ENCODE measurements at places on chromosomes 4 and X. TPM values are rescaled to one million over a fixed set of nuclear protein-coding genes. Genes with fewer than 3 reads are reported as not detected.

GRCh38 chr4:84814094-84814750 lies 152.3 kb downstream of the WDFY3 start:
- no peaks in the 10 kb centered on the region for H3K27me3 ChIP-seq
- H3K4me1 ChIP-seq = no peaks in the 10 kb centered on the region
- DNase-seq = no peak
- H3K27ac ChIP-seq = no peak overlapping the region
- H3K36me3 ChIP-seq = peaks cover 10% of the 10 kb centered on the region

DNA sequence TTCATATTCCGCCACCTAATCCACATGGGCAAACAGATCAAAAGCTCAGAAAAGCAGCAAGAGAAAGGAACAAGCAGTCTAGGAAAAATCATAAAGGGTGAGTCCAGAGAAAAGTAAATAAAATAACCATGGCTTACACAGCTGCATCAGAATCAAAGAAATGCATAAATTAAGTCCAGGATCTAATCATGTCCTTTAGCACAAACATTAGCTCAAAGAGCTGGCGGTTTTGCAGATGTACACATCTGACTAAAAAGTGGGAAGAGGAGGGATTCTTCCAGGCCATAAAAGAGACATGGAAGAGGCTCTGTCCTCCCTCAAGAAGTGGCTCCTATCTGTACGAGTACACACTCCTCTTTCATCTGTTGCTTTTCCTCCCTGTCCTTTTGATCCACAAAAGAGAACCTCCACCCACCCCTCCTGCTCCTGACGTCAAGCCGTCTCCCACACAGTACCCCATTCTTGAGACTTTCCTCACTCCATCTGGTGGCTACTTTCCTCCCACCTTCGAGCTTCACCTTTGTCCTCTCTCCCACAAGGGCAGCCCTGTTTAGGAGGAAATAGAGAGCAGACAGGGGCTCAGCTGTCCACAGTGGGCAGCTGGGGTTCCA lies 92.5 kb downstream of the RASL11B start:
- no peak for DNase-seq
- H3K4me1 ChIP-seq = no peaks in the 10 kb centered on the region
- H3K27me3 ChIP-seq = no peaks in the 10 kb centered on the region
- no peak overlapping the region for H3K27ac ChIP-seq

DNA sequence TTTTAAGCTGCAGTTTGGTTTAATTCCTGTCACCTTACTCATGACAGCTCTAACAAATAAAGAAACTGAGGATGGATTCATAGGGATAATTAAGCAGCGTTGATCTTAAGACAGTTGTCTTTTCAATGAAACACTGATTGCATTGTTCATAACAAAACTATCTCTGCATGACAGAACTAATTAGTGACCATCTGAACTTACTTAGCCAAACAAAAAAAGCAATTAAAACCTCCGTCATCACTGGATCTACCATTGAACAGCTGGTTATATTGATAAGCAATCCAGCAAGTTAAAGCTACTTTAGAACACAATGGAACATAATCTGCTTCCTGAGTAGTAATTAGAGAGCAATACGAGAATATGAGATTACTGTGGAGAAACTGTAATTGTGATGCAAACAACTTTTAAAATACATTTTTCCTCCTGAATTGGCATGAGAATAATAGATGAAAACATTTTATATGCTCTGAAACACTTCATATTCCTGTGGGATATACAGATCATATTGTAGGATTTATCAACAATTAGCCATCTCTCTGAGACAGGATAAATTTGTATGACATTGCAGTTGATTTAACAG lies 2576.8 kb downstream of the PCDH7 start:
- DNase-seq = no peak
- H3K27me3 ChIP-seq = no peaks in the 10 kb centered on the region
- H3K36me3 ChIP-seq = no peaks in the 10 kb centered on the region
- H3K4me1 ChIP-seq = no peaks in the 10 kb centered on the region

DNA sequence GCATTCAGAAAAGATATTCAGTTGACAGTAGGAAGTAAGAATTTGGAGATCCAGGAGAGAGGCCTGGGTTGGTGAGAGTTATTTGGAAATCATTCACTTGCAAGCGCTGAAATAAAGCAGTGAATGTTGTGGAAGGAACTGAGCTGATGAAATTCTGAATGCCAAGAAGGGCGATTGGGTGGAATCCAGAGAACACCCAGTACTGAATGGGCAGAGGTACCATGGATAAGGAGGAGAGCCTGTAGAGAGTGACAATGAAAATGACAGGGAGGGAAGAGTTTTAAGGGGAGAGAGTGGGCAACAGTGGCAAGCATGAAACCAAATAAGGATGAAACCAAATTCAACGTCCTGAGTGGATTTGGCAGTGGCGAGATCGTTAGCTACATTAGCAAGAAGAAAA lies 6.7 kb upstream of the STOX2 start:
- H3K27ac ChIP-seq = no peak overlapping the region
- H3K27me3 ChIP-seq = no peaks in the 10 kb centered on the region
- no peaks in the 10 kb centered on the region for H3K4me1 ChIP-seq
- no peaks in the 10 kb centered on the region for H3K36me3 ChIP-seq

GRCh38 chr4:88447371-88448095 lies 9.4 kb upstream of the HERC5 start:
- peaks cover 3% of the 10 kb centered on the region for H3K4me1 ChIP-seq
- no peak overlapping the region for H3K27ac ChIP-seq
- DNase-seq = no peak

DNA sequence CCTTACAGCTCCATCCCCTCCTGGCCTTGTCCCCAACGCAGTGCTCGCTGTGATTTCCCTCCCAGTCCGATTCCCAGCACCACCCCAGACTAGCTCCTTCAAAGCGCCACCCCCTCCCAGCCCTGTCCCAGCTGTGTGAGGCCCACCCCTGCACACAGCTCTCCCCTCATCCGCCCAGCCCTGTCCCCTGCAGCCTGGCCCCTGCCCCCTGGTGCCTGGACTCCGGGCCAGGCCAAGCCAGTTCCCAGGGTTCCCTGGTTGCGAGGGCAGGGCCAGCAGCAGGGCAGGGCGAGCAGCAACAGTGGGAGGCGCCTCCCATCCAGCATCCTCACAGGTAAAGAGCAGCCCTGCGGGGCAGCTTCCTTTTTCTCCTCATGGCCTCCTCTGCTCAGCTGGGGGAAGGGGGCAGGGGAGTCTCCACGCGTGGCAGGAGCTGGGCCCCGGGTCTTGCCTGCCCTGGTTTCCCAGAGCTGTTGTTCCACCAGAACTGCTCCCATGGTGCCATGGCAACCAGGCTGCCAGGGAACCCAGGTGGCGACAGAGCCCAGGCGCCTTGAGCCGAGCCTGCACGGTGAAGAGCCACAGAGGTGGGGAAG lies 24.8 kb downstream of the IQSEC2 start:
- no peaks in the 10 kb centered on the region for H3K27me3 ChIP-seq
- H3K4me1 ChIP-seq = peaks cover 4% of the 10 kb centered on the region
- H3K4me3 ChIP-seq = no peak overlapping the region
- no peaks in the 10 kb centered on the region for H3K36me3 ChIP-seq
- no peak for DNase-seq

- H3K27ac ChIP-seq = no peak overlapping the region
- no peak for DNase-seq
- no peaks in the 10 kb centered on the region for H3K36me3 ChIP-seq
- H3K4me1 ChIP-seq = no peaks in the 10 kb centered on the region
Measured at GRCh38 chrX:49991758-49992157, 69.4 kb downstream of the CLCN5 start.

DNA sequence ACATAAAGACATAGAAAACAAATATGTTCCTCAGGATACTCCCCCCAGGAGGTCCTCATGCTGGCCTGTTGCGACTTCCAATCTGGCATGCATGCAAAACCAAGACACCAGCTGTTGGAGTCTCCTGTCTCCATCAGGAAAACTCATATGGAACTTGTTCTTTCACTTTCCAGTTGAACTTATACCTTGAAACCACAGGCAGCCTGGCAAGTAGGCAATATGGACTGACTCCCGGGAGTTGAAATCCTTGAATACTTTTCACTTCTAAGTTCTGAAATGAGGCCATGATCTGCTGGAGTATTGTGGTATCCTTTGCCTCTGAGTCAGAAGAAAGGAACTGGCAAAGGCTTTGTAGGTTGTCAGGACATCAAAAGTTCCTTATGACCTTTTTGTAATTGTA lies 444.2 kb downstream of the IDS start:
- H3K27me3 ChIP-seq = no peaks in the 10 kb centered on the region
- no peak overlapping the region for H3K4me3 ChIP-seq
- H3K36me3 ChIP-seq = no peaks in the 10 kb centered on the region
- H3K4me1 ChIP-seq = no peaks in the 10 kb centered on the region
- no peak overlapping the region for H3K27ac ChIP-seq
- DNase-seq = no peak

- no peak overlapping the region for H3K4me3 ChIP-seq
- no peaks in the 10 kb centered on the region for H3K27me3 ChIP-seq
Measured at GRCh38 chr4:5772528-5773270, 61.7 kb downstream of the EVC start.

- H3K4me3 ChIP-seq = no peak overlapping the region
- H3K27ac ChIP-seq = no peak overlapping the region
- H3K36me3 ChIP-seq = no peaks in the 10 kb centered on the region
- H3K27me3 ChIP-seq = no peaks in the 10 kb centered on the region
- no peak for DNase-seq
Measured at GRCh38 chr4:184587701-184588100, 61.5 kb downstream of the CASP3 start.

- no peaks in the 10 kb centered on the region for H3K36me3 ChIP-seq
- no peaks in the 10 kb centered on the region for H3K27me3 ChIP-seq
- H3K27ac ChIP-seq = no peak overlapping the region
- peaks cover 6% of the 10 kb centered on the region for H3K4me1 ChIP-seq
Measured at GRCh38 chr4:2261110-2261852, 628 bp downstream of the MXD4 start.

DNA sequence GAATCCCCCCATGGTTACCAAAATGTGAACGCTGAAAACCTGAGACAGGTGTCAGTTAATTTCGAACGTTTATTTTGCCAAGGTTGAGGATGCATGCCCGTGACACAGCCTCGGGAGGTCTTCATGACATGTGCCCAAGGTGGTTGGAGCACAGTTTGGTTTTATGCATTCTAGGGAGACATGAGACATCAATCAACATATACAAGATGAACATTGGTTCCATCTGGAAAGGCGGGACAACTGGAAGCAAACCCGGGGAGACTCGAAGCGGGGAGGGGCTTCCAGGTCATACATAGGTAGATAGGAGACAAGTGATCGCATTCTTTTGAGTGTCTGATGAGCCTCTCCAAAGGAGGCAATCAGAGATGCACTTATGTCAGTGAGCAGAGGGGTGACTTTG lies 11.0 kb upstream of the SH3BP2 start:
- no peaks in the 10 kb centered on the region for H3K27me3 ChIP-seq
- no peak overlapping the region for H3K27ac ChIP-seq
- H3K4me1 ChIP-seq = peaks cover 1% of the 10 kb centered on the region
- DNase-seq = no peak

- H3K4me1 ChIP-seq = peaks cover 8% of the 10 kb centered on the region
- no peak overlapping the region for H3K4me3 ChIP-seq
- no peak overlapping the region for H3K27ac ChIP-seq
- H3K36me3 ChIP-seq = no peaks in the 10 kb centered on the region
- no peak for DNase-seq
- peaks cover 19% of the 10 kb centered on the region for H3K27me3 ChIP-seq
Measured at GRCh38 chr4:150368667-150369066, 213.3 kb upstream of the MAB21L2 start.

DNA sequence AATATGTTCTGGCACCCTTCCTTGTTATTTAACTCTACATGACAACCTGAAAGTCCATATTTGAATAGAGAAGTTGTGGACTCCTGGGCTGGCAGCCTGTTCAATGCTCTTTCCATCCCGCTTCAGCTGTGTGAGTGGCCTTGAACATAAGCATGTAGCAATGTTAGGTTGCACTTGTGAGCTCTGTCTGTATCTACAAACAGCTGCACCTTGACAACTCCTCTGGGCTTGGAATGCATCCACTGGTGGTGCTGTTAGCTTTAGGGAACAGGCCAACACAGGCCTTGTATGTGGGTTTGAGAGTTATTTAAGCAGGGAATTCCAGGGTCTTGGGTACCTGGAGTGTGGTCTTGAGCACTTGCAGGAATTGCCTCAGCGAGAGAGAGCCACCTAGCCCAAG lies 141.2 kb downstream of the DTHD1 start:
- H3K4me3 ChIP-seq = no peak overlapping the region
- no peak overlapping the region for H3K27ac ChIP-seq
- H3K36me3 ChIP-seq = no peaks in the 10 kb centered on the region
- no peaks in the 10 kb centered on the region for H3K27me3 ChIP-seq
- H3K4me1 ChIP-seq = no peaks in the 10 kb centered on the region

GRCh38 chrX:53115550-53115874 lies 21.6 kb downstream of the KANTR start:
- H3K27ac ChIP-seq = no peak overlapping the region
- H3K4me3 ChIP-seq = no peak overlapping the region
- no peaks in the 10 kb centered on the region for H3K4me1 ChIP-seq
- H3K27me3 ChIP-seq = no peaks in the 10 kb centered on the region

- no peak for DNase-seq
- H3K36me3 ChIP-seq = no peaks in the 10 kb centered on the region
- no peak overlapping the region for H3K27ac ChIP-seq
- no peaks in the 10 kb centered on the region for H3K27me3 ChIP-seq
Measured at GRCh38 chr4:76376534-76376933, 44.4 kb downstream of the CCDC158 start.

DNA sequence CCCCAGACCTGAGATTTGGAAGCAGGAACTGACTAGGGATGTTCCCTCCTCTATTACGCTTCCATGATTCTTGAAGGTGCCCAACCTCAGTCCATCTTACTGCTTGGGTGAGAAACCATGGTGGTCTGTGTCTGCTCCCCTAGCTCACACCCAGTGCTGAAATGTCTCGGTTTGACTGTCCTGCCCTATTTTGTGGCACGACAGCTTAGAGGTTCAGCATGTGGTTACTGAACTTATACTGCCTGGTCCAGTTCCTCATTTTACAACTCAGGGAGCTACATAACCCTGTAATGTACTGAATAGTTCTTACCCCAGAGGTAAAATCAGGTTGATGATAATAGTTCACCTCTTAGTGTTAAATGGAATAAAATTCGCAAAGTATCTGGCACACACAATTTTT lies 203.1 kb downstream of the RBM46 start:
- no peak for DNase-seq
- H3K27ac ChIP-seq = no peak overlapping the region

The LRP2BP gene
- 0.40 TPM for total RNA-seq

The PRIMPOL gene
- 5.0 TPM for total RNA-seq

The AFM gene
- total RNA-seq = not detected

The GPR82 gene
- not detected for total RNA-seq

The LIMCH1 gene
- total RNA-seq = 2.7 TPM

The GSPT2 gene
- total RNA-seq = 27.7 TPM

The SPANXA1 gene
- total RNA-seq = not detected

The HSFX2 gene
- not detected for total RNA-seq

The FRMPD4 gene
- 0.27 TPM for total RNA-seq

The RNF150 gene
- 4.8 TPM for total RNA-seq
